ENCODE measurements at places on chromosomes 2 and 18. TPM values are rescaled to one million over a fixed set of nuclear protein-coding genes. Genes with fewer than 3 reads are reported as not detected.

Gene TMEM37
- 5.5 TPM for total RNA-seq

GRCh38 chr2:101748000-101748399 lies 50.5 kb downstream of the MAP4K4 start:
- no peak for DNase-seq

DNA sequence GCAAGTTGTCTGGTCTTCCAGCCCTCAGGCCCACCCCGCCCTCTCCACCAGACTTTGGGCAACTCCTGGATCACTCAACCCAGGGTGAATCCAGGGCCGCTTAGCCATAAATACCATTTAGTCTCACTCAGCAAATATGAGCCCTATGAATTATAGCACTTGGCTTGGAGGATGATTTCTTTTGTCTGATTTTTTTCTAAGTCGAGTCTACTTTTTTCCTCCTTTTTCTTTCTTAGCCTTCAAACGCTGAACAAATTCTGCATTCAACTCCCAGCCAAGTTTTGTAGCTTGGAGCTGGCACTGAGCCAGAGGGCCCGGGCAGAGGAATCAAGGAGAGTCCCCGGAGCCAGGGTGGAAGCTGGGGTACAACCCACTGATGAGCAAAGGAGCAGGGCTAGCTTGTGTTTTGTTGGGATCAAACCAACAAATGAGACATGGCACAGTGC lies 48.7 kb downstream of the SERTAD2 start:
- no peak for DNase-seq

DNA sequence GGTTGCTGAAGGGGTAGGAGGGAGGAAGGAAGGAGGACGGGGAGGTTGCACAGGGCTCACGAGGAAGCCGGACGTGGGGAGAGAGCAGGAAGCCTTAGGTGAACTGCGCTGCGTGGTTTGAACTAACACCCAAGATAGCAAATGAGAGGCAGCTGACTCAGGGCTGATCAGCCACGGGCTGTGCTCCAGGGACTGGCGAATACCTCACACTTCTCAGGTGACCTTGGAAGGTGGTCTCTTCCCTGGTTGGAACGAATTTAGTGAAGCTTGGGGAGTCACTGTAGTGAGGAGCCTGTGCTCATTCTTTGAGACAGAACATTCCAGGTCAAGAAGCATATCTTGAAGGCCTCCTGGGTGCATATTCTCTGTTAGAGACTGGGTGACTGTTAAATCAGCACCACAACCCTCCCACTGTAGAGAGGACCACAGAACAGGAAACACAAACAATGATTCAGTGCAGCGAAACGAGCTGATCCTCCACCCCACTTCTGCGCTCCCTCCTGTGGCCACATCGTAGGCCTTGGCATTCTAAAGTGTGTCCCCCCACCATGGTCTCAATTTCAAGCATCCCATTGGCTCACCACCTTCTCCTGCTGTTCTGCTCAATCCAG lies 33.8 kb downstream of the TOGARAM2 start:
- no peak for DNase-seq

GRCh38 chr2:43129676-43130547 lies 96.5 kb downstream of the ZFP36L2 start:
- DNase-seq: no peak

DNA sequence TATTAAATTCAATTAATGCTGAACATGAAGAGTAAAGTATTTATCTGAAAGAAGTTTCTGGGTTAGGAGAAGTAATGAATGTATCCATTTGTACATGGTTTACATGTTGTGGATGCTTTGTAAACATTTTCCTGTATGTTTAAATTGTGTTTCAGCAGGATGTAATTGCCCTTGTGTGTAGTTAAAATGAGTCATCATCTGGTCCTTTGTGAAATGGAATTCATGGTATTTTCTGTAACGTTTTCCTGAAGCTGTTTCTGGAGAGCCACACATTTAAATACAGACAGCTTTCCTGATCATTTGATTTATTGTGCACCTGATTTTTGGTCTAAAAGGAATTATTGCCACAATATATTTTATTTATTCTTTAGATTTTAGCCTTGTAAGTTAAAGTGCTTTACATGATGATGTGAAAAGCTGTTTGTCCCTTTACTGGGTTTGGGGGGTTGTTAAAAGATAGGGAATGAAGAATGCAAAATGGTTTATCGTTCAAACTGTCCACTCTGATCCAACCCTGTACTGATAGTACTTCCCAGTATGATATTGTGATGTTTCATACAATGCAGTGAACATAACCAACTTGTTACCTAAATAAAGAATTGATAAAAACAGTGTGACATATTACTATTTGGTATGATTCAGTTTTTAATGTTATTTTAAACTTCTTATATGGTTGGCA lies 41.7 kb upstream of the SLC3A1 start:
- peak; percentile 54 for DNase-seq

Gene ABHD3
- 3.1 TPM for total RNA-seq

DNA sequence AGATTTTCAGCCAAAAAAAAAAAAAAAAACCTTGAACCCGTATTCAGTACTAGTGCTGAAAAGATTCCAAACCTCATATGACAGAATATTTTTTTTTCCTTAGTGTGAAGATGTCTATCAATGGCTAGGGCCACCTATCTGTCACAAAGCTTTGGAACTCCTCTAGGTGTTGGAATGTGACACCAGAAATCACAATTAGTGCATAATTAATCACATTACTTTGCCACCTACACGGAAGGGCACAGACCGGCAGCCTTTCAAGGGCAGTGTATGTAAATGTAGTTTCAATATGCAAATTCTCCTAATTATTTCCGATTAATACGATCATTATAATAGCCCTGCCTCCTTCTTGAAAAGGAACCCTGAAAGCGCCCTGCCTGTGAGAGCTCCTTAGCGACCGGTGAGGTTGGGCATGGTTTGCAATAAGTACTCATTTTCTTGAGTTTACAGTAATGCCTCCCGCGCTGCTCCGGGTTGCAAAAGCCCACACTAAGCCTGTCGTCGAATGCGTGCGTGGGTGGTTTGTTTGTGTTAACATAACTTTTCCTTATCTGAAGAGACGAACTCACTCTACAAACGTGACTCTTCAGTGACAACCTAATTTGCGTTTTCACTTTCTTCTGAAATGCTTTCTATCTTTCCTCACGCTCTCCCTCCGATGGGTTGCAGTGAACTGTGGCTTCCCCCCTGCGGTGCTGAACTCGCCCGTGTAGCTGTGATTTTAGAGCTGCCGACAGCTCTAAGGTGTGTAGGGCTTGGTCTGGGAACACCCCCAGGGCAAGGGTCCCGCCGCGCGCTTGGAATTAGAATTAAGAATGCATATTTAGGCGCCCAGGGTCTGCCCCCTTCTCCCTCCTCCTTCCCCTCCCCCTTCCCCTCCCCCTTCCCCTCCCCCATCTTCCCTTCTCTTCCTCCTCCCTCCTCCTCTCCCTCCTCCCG lies 765 bp upstream of the ID2 start:
- DNase-seq: no peak

DNA sequence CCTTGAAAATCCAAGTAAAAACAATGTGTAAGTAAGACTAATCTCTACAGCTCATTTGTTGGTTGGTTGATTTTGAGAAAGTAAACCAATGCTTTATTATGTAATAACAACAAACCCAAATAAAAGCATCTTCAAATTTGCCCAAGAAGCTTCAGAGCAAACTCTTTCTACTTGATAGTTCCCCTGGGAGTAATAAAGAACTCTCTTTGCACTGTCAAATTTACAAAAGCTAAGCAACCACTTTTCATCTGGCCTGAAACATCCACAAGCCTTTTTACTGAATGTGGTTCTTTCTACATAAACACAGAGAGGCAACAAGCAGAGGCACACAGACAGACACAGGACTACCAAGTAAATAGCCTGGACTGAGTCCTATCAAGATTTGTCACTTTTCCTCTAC lies 28.8 kb upstream of the CACNB4 start:
- DNase-seq: no peak

DNA sequence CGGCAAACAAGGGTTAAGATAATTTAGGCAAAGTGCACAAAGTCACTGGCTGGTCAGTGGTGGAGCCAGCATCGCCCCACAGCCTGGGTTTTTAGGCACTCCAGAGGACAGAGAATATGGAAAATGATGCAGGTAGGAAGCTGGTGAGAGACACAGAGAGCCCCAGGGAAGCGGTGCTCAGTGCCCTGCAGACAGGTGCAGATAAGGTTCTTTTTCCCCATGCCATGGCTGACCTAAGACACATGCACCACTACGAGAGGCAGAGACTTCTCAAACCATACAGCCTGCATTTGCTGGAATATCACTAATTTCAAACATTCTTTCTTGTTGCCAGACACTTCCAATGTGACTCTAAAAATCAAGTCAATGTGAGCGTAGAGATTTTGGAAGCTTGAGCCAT lies 205.7 kb upstream of the APCDD1 start:
- DNase-seq: no peak

GRCh38 chr2:13550285-13551231 lies 833.8 kb downstream of the TRIB2 start:
- DNase-seq: no peak

- no peak for DNase-seq
Observed at GRCh38 chr2:55112229-55113031, 62.2 kb upstream of the RTN4 start.

Gene LRATD1
- 17.1 TPM for total RNA-seq

DNA sequence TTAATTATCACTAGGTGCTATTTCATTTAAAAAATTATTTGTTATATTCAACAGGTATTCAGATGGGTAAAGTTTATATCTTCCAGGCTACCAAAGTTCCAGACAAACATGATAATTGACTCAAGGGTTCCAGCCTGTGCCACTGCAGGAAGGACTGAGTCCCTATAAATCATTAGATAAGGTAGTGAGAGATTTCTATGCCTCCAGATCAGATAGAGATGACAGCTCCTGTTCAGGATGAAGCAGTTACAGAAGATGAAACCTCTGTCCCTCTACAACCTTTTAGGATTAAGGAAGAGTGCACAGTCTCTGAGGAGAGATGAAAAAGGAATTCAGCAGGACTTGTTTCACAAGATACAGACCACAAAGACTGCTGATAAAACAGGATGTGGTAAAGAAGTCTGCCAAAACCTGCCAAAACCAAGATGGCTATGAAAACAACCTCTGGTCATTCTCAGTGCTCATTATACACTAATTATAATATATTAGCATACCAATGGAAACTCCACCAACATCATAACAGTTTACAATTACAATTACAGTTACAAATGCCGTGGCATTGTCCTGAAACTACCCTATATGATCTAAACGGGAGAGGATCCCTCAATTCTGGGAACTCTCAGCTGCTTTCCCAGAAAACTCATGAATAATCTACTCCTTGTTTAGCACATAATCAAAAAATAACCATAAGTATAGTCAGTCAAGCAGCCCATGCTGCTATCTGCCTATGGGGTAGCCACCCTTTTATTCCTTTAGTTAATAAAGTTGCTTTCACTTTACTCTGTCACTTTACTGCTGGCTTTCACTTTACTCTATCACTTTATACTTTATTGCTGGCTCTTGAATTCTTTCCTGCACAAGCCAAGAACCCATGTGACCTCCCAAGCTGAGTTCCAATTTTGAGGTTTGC lies 288.5 kb downstream of the PDE11A start:
- no peak for DNase-seq

Gene COX5B
- total RNA-seq: 376 TPM

GRCh38 chr2:105712166-105712915 lies 32.4 kb upstream of the NCK2 start:
- DNase-seq: no peak

Gene DNER
- 13.4 TPM for total RNA-seq

DNA sequence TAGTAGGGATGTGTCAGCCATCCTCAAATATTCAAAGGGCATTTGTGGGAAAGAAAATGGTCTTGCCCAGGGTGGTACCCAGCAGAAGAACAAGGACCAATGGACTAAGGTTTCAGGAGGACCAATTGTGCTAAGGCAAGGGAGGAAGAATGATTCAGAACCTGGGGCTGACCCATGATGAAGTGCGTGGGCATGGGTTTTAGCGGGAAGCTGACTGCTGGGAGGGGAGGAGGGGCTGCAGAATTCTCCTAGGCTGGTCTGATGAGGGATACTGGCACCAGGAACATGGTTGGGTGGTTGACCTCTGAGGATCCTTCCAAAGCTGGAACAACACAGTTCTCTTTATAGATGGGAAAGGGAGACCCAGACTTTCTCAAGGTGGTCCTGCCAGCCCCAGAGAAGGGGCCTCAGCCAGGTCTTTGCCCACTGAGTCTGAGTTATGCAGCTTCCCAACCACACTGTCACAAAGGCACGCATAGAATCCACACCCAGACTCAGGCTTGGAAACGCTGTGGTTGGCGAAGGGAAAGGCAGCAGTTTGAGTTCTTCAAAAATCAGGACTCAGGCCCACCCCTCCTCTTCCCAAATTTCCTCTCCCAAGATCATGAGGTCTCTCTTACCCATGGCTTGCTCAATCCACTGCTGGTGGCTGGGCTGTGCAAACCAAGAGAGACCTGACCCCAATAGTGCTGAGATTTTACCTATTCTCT lies 37.3 kb downstream of the MARCO start:
- no peak for DNase-seq

DNA sequence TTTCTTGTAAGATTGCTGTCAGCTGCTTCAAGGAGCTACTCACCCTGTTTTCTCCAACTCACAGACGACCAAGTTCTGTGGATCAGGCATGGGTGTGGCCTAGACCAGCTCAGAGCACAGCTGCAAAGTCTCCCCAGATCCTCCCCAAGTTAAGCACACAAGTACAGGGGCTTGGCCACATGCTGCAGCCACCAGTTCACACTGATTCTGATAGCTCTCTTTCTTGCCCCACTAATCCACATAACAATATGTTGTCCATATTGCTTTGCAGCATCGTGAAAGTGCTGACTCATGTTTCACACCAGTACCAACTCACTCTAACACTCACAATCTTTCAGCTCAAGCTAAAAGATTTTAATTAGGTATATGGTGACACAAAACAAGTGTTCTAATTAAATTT lies 437.0 kb downstream of the PARD3B start:
- no peak for DNase-seq

DNA sequence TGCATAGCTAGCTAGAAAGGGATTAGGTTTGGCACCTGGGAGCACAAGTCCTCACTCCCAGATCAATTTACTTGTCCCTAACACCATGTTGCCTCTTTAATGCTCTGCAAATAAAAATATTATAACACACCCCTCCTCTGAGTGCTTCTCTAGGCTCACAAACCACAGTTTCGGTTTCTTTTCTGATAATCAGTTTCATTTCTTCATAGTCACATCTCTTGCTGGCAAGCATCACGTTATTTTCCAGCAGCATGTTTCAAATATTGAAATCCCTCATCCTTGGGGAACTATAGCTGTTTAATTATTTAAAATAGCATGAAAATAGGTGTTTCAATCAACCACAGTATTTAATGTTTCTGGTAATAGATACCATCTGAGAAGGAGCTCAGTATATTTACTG lies 13.9 kb upstream of the SMCHD1 start:
- DNase-seq: no peak

GRCh38 chr2:128305555-128306080 lies 13.1 kb downstream of the HS6ST1 start:
- no peak for DNase-seq

GRCh38 chr18:8298186-8298585 lies 311.1 kb upstream of the RAB12 start:
- DNase-seq: no peak

Gene MOCOS
- 1.8 TPM for total RNA-seq

DNA sequence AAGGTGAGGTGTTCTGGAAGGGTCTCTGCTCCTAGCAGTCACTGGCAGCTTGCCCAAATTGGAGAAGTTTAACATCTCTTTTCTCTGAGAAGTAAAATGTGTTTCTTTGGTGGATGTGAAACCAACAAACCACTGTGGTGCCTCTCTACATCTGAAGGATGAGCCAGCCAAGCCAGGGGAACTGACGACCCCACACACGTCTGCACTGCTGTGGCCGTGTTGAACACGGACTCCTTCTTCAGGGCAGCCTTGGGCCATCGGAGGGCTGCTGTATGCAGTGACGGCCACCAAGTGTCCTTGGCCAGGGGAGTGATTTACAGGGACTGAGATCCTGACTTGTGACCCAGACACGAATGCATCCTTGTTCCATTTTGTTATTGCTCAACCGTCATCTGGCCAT lies 207.8 kb downstream of the ACKR3 start:
- DNase-seq: no peak

All from glomerular endothelial cell (primary cell).